ENCODE measurements at places on chromosomes 16 and 17.

- no peak overlapping the region for H3K27ac ChIP-seq
- no peak for DNase-seq
- H3K4me1 ChIP-seq, result peaks cover 45% of the 10 kb centered on the region
- H3K27me3 ChIP-seq, result peaks cover 36% of the 10 kb centered on the region
These were observed 3.6 kb upstream of the CBX4 start for GRCh38 chr17:79842656-79843473.

DNA sequence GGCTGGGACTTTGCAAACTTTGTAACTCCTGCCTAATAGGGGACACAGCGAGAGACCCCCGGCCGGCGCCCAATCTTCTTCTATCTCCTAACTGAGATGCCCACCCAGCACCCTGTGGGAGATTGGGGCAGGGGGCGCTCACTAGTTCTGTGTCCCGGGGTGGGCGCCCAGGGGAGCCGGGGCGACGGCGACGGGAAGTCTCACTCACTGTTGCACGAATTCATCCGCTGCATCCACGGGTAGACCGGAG, 3.9 kb upstream of the HOXB5 start:
- H3K27me3 ChIP-seq, result peaks cover 98% of the 10 kb centered on the region
- no peaks in the 10 kb centered on the region for H3K36me3 ChIP-seq
- DNase-seq, result no peak
- peak overlapping the region; percentile 38 for H3K27ac ChIP-seq
- H3K4me1 ChIP-seq, result peaks cover 24% of the 10 kb centered on the region

- no peaks in the 10 kb centered on the region for H3K4me1 ChIP-seq
- H3K27ac ChIP-seq, result no peak overlapping the region
- H3K27me3 ChIP-seq, result peaks cover 8% of the 10 kb centered on the region
These were observed 9.2 kb downstream of the SYT17 start for GRCh38 chr16:19177111-19177739.

- H3K4me1 ChIP-seq, result peaks cover 66% of the 10 kb centered on the region
- H3K36me3 ChIP-seq, result no peaks in the 10 kb centered on the region
- H3K27me3 ChIP-seq, result no peaks in the 10 kb centered on the region
- no peak overlapping the region for H3K27ac ChIP-seq
These were observed 3.0 kb downstream of the SMCR8 start for GRCh38 chr17:18318117-18318516.

DNA sequence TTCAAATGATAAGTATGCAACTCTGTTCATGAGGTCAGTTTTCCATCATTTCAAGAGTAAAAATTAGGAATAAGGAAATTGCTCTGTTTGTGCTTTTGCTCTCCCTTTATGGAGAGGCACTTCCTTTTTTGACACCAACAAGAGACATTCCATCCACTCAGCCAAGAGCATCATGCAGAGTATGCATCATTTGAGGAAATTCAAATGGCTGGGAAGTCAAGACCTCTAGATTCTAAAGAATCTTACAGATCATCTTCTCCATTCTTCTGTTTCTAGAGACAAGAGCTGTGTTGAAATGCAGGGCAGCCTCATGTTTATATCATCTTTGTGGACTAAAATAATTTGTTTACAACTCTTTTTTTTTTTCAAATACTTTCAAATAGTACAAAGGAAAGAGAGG, 669.4 kb downstream of the CDH11 start:
- H3K4me1 ChIP-seq, result no peaks in the 10 kb centered on the region
- no peaks in the 10 kb centered on the region for H3K36me3 ChIP-seq
- DNase-seq, result no peak

GRCh38 chr17:41748275-41748674, 13.8 kb upstream of the HAP1 start:
- H3K27me3 ChIP-seq, result no peaks in the 10 kb centered on the region
- DNase-seq, result no peak

Measured in heart left ventricle (tissue), 16 donors.